ENCODE measurements at places on chromosomes 4 and X.

- DNase-seq = no peak
Measured at GRCh38 chrX:110201799-110202198, 116.1 kb downstream of the AMMECR1 start.

GRCh38 chrX:118216087-118216486, 99.5 kb upstream of the KLHL13 start:
- DNase-seq = no peak

GRCh38 chrX:135086197-135086854, 34.0 kb downstream of the ETDB start:
- no peak for DNase-seq

GRCh38 chr4:79827283-79827682, 245.7 kb downstream of the ANTXR2 start:
- DNase-seq = no peak

DNA sequence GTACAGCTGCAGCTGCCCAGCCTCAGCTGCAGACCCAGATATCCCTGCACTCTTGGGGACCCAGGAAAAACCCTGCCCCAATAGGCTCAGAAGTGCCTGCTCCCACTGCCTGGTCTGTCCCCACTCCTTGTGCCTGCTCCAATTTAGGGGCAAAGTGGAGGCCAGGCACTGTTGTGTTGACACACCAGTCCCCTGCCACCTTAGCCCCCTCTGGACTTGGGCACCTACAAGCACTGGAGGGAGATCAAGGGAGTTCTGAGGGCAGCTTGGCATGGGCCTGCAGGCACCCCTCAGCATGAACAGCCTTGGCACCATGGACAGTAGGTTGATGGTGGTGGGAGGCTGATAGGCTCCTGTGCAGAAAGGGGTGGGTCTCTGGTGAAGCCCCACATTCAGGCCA, 2020.8 kb upstream of the ADGRL3 start:
- DNase-seq = peak; percentile 38

DNA sequence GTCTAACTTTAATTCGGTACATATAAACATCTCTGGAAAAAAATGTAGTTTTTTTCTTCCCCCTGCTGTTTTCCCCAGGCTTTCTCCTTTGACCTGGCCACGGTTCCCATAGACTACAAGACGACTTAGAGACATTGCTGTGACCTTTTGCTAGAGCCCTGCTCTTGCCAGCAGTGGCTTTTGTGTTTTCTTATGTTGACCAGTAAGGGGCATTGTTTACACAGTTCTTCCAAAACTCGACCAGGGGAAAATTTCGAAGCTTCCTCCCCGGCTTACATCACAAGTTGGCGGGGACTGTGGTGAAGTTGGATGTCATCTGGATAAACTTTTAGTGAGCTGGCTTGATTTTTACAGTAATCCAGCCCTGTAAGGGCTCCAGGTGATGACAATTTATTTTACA, 9.3 kb downstream of the CCDC160 start:
- DNase-seq = no peak

DNA sequence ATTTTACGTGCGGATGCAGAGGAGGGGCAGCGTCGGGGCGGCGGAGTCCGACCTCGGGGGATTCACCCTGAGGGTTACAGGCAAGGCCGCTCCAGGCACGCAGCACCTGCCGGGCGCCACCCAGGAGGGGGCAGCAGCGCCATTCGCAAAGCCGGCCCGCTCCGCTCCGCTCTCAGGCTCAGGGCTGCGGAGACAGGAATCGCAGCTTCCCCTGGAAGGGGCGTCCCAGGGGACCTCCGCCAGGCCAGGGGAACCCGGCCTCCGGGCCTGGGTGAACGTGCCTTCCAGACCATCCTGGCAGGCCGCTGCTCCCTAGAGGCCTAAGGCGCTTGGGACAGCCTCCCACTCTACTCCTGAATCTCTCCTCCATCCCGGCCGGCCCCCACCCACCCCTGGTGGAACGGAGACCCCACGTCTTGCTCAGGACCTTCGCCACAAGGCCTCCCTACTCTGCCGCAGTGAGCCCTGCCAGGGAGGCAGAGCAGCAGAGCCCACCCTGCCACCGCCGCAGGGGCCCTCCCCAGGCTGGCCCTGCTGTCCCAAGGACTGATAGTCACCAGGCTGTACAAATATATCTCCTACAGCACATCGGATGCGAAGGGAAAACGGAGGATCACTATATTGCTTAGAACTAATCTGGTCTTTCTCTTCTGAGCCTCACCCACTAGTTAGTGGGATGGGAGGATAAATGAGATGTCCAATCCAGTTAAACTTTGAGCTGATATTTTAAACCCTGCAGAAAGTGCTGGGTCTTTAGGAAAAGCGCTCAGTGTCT, 115.0 kb downstream of the SMIM20 start:
- DNase-seq = peak; percentile 88

Measured in sigmoid colon (tissue), 7 donors.